Inflammatory macrophage (primary cell): ENCODE measurements at places on chromosomes 5 and 9.

DNA sequence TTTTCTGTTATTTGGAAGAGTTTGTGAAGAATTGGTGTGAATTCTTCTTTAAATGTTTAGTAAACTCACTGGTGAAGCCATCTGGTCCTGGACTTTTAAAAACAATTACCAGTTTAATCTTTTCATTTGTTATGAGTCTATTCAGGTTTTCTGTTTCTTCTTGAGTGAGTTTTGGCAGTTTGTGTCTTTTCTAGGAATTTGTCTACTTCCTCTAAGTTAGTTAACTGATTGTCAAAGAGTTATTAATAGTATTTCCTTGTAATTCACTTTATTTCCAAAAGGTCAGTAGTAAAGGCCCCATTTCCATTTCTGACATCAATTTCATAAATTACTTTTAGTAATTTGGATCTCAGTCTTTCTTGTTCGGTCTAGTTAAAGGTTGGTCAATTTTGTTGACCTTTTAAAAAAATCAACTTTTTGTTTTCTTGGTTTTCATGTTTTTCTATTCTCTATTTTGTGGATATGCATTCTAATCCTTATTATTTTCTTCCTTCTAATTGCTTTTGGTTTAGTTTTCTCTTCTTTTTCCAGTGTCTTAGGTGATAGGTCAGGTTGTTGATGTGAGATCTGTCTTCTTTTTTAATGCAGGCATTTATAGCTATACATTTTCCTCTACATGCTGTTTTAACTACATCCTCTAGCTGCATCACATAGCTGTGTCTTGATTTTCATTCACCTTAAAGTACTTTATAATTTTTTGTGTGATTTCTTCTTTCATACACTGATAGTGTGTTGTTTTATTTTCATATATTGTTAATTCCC is 7.3 kb upstream of the SMIM3 start:
- DNase-seq = no peak

DNA sequence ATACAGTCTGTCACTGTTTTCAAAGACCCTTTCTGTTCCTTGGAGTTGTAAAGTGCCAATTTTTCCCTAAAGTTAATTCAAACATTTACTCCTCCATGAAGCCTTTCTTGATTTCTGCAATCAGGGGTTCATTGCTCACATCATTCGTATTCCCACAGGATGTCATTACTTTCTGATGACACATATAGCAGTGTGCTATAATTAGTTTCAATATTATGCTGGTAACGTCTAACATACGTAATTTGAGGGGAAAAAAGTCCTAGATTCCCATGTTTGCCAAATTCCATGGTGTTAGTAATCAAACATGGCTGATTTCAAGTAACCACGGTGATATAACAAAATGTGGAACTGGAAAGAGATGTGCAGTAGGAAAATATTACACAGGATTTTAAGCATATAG is 468.2 kb upstream of the MEF2C start:
- DNase-seq = no peak

GRCh38 chr9:132690696-132691095 is 20.4 kb downstream of the GTF3C4 start:
- no peak for DNase-seq

- no peak for DNase-seq
These were observed 13.5 kb downstream of the ISL1 start for GRCh38 chr5:51396797-51397196.

- DNase-seq = no peak
These were observed 605.1 kb downstream of the ELAVL2 start for GRCh38 chr9:23220957-23221356.

GRCh38 chr5:137091472-137091871 is 407.7 kb downstream of the SPOCK1 start:
- no peak for DNase-seq

GRCh38 chr5:156378159-156378558 is 51.2 kb downstream of the SGCD start:
- DNase-seq = no peak

GRCh38 chr5:161513942-161514341 is 32.6 kb downstream of the GABRB2 start:
- DNase-seq = no peak

DNA sequence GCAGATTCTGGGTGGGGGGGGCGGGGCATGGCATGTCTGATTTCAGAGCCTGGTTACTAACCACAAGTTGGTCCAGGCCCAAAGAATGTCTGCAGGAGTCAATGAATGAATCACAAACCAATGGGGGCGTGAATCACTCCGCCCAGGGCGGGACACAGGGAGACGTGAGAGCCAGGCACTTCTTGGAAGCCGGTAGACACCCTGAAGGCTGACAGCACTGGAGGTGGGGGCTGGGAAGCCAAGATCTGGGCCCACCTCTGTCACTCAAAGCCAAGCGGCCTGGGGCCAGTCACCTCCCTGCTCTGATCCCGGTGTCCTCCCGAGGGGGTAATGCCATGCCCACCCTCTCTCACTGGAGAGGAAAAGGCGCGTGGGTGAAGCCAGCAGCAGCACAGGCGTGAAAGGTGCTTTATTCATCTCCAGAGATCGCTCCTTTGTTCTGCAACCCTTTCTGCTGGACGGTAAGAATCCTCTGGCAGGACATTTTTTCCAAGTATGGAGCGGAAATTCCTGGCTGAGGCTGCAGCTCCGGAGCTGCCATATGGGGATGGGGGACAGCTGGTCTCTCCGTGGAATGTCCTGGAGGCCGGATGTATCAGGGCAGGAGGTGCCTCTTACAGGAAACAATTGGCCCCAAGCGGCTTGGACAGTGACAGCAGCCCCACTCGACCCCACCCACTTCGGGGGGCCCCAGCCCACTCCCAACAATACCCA is 85.0 kb downstream of the STK10 start:
- no peak for DNase-seq

- DNase-seq = no peak
These were observed 195.6 kb downstream of the DEPDC1B start for GRCh38 chr5:60504342-60504741.

GRCh38 chr9:116288658-116289057 is 135.1 kb downstream of the PAPPA start:
- no peak for DNase-seq

DNA sequence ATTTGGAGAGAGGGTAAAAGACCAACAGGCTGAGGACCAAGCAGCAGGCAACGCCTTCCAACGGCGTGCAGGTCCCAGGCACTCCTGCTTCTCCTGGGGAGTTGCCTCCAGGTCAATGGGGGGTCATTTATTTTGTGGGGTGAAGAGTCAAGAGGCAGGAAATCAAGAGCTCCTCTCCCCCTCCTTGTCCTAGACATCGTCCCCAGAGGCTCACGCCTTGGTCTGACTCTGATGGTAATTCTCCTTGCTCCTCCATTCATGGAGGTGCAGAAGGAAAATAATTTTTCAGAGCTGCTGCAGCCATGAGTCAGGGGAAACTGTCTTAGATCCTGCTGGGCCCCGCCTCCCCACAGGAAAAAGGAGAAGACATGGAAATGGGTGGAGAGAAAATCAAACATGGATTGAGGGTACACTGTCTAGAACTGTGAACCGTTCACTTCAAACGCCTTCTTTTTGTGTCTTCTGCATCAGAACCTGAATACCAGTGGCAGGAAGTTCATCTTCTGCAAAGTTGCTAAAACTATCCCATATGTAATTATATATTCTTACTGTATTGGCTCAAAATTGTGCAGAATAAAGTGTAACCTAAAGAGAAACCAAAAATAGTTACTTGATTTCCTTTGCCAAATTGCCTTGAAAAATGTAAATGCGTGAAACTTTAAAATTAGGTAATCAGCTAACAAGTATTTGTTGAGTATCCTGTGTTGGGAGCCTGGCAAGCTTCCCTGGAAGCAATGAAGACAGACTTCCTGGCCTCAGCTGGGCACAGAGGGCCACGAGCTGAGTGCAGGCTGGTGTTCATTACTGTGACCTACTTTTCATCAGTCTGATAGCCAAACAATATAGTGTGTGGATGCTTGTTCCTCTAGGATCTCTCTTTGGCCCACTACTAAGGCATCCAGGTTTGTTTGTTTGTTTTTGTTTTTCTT is 142.0 kb downstream of the CMYA5 start:
- no peak for DNase-seq

DNA sequence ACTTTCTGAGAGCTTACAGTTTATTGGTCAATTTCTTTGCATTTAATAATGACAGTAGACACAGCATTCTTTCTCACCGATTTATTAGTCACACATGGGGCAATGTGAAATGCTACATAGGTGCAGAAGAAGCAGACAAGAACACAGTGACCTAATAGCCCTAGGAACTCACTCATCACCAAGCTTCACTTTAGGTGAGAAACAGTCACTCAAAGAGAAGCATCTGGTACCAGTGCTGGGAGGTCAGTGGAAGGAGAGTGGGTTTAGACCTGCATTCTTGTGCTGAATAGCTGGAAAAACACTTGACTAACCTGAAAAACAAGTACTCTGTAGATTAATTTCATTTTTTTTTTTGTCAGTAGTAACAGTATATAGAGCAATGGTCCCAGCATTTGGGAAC is 179.6 kb downstream of the GRIA1 start:
- no peak for DNase-seq

DNA sequence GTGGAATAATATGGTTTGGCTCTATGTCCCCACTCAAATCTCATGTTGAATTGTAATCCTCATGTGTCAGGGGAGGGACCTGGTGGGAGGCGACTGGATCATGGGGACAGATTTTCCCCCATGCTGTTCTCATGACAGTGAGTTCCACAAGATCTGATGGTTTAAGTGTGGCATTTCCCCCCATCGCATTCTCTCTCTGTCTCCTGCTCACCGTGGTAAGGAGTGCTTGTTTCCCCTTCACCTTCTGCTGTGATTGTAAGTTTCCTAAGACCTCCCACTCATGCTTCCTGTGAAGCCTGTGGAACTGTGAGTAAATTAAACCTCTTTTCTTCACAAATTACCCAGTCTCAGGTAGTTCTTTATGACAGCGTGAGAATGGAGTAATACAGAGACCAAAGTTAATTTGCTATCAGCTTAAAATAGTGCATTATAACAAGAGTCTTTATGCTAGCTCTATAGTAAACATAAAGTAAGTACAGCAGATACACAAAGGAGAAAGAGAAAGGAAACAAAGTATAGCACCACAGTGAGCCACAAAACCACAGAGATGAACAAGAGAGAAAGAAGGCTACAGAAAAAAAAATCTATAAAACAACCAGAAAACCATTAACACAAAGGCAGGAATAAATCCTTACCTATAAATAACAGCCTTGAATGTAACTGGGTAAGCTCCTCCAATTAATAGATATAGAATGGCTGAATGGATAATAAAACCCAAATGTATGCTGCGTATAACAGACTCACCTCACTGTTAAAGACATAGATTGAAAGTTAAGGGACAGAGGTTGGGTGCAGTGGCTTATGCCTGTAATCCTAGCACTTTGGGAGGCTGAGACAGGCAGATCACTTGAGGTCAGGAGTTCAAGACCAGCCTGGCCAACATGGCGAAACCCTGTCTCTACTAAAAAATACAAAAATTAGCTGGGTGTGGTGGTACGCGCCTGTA is 39.7 kb downstream of the RAPGEF6 start:
- no peak for DNase-seq

- DNase-seq = no peak
These were observed 298.0 kb upstream of the MSX2 start for GRCh38 chr5:174426388-174426787.

- peak; percentile 61 for DNase-seq
These were observed 19.5 kb downstream of the ERAP1 start for GRCh38 chr5:96788112-96788749.

DNA sequence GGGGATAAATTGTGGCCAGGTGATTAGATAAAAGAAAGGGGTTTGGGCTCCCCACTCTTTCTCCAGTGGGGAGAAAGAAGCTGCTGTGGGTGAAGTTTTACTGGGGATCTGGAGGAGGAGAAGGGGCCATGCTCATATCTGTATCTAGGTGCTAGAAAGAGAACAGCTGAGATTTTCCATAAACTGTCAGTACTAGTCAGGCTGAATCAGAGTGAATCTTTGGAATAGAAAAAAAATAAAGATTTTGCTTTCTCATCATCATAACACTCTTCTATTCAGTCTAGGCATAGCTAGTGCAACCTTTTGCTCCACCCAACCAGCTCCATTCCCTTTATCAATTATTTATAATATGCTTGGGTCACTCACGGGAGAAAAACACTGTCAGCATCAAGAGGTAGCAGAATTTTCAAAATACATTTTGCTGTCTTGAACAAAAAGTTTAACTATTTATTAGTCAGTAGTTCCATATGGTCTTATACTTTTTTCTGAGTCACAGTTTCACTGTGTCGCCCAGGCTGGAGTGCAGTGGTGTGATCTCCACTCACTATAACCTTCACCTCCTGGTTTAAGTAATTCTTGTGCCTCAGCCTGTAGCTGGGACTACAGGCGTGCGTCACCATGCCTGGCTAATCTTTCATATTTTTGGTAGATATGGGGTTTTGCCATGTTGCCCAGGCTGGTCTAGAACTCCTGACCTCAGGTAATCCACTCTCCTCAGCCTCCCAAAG is 21.3 kb upstream of the ERMP1 start:
- DNase-seq = no peak

DNA sequence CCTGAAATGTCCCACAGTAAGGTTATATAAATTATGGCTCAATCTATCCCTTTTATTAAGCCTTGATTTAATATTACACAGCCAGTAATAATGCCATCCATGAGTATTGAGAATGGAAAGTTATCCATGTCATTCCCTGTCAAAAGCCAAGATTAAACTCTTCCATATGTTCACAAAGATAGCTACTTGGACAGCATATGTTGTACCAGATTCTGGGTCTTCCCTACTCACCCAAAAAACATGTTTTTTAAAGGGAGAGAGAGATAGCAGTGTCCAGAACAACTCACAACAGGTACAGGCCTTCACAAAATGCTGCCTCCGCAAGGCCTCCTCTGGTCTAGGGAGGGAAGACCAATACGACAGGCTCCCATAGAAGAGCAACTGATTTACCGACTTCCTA is 15.4 kb downstream of the CDK5RAP2 start:
- DNase-seq = no peak

DNA sequence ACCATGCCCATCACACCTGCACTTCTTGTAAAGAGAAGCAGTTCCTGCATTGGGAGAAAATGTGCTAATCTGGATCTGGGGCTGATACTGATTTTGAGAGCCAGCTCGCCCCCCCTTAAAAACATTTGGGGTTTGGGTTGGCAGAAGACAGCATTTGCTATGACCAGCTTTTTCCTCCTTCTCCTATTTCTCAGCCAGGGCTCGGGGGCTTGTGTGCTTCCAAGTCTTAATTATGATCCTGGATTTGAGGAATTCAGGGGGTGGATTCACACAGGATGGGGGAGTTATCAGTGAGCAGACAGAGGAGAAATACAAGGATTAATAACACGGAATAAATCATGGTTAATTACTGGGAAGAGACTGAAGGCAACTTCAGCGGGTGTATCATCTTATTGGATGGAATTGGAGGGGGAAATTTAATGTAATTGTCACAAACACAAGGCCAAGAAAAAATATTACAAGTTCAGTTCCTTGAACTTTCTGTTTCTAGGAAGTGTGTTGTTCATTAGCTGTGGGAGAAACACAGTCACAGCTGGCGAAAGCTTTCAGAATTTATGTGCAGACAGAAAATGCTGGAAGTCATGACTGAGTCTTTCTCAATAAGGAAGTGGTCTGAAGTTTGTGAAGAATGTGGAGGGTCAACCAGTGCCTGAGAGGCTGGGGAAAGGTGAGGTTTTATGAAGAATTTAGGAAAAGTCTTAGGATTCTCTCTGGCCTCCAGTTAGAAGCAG is 15.3 kb downstream of the C9orf152 start:
- peak; percentile 63 for DNase-seq

GRCh38 chr9:38010918-38011704 is 57.9 kb downstream of the SHB start:
- no peak for DNase-seq
